ENCODE measurements at places on chromosomes 2 and 18.

DNA sequence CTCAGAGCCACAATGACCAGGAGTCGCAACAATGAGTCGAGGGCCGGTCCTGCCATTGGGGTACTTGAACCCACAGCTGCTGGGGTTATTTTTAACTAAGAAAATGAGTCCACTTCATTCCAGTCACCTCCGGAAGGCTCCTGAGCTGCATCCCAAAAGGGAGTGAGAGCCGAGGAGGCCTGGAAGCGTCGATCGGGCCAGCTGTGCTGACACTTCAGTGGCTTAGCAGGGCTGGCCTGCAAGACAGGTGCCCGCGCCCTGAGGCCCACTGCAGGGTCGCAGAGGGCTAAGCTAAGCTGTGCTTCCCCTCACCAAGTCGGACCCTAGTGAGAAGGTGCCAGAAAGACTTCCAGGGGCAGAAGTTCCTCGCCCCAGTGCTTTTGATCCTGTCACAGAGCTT is 21.1 kb downstream of the TBC1D8 start:
- DNase-seq: no peak

GRCh38 chr2:9975328-9975727 is 23.8 kb downstream of the GRHL1 start:
- no peak for DNase-seq

DNA sequence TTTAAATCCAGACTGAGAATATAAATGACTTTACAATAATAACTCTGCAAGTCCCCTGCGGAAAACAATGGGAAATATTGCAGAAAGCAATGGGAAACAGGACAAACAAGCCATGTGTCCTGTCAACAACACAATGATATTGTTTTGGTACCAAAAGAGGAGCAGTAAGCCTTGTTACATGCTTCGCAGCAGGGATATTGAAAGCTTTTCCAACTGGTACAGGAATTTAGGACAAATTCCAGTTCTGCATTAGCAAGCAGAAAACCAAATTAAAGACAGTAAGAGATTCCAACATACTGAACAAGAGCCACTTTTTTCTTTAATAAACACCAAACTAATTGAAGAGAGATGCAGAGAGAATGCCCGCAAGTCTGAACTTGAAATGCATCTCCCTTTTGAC is 30.0 kb downstream of the FRZB start:
- no peak for DNase-seq

DNA sequence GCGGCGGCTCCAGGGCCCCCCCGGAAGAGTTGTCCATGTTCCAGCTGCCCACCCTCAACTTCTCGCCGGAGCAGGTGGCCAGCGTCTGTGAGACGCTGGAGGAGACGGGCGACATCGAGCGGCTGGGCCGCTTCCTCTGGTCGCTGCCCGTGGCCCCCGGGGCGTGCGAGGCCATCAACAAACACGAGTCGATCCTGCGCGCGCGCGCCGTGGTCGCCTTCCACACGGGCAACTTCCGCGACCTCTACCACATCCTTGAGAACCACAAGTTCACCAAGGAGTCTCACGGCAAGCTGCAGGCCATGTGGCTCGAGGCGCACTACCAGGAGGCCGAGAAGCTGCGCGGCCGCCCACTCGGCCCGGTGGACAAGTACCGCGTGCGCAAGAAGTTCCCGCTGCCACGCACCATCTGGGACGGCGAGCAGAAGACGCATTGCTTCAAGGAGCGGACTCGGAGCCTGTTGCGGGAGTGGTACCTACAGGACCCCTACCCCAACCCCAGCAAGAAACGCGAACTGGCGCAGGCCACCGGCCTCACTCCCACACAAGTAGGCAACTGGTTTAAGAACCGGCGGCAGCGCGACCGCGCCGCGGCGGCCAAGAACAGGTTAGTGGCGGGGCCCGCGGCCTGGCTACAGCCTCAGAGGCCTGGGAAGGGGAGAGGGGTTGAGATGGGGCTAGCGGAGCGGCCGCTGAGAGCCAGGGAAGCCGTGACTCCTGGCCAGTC is 965 bp downstream of the SIX3 start:
- no peak for DNase-seq

GRCh38 chr2:163527381-163527780 is 208.4 kb downstream of the FIGN start:
- DNase-seq: no peak

GRCh38 chr2:227627769-227628168 is 10.5 kb downstream of the SCYGR4 start:
- DNase-seq: no peak

- peak; percentile 72 for DNase-seq
These were observed 804.3 kb downstream of the KCNJ3 start for GRCh38 chr2:155502766-155503165.
